Heart right ventricle (tissue), 16 donors: ENCODE measurements at places on chromosomes 16 and 17. TPM values are rescaled to one million over a fixed set of nuclear protein-coding genes. Genes with fewer than 3 reads are reported as not detected.

DNA sequence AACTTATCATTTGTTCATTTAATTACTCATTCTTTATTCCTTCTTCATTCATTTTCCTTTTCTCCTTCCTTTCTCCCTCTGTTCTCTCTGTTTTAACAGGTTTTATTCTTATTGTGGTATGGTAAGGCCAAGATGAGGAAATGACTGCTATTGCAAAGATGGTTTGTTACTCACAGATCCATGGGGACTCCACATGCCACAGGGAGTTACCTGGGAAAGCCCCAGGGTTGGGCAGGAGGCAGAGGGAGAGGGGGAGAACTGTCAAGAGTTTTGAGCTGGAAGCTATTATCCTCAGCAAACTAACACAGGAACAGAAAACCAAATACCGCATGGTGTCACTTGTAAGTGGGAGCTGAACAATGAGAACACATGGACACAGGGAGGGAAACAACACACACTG, 453.3 kb downstream of the WWOX start:
- H3K4me3 ChIP-seq, result no peak overlapping the region
- no peak overlapping the region for H3K27ac ChIP-seq
- H3K4me1 ChIP-seq, result no peaks in the 10 kb centered on the region
- H3K36me3 ChIP-seq, result no peaks in the 10 kb centered on the region
- DNase-seq, result no peak

GRCh38 chr16:85401370-85401916, 211.7 kb upstream of the GSE1 start:
- peaks cover 11% of the 10 kb centered on the region for H3K4me1 ChIP-seq
- no peak overlapping the region for H3K4me3 ChIP-seq
- DNase-seq, result no peak
- no peak overlapping the region for H3K27ac ChIP-seq
- H3K27me3 ChIP-seq, result no peaks in the 10 kb centered on the region
- H3K36me3 ChIP-seq, result no peaks in the 10 kb centered on the region

Gene DHX40
- total RNA-seq, result 16.3 TPM

DNA sequence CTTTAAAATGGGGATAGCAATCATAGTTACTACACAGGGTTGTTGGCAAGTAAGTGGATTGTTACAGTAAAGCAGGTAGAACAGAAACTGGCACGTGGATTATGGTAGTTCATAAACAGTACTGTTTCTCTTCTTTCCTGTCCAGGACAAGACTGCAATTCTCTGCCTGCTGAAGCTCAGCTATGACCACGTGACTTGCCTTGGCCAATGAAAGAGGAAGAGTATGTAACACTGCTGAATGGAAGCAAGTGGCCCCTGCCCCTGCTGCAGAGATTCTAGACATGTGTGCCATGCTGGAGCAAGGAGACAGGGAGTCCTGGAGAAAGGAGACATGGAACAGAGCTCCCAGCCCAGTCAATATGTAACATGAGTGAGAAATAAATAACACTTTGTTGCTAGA, 66.6 kb upstream of the TOX3 start:
- no peak overlapping the region for H3K27ac ChIP-seq
- H3K36me3 ChIP-seq, result no peaks in the 10 kb centered on the region
- no peaks in the 10 kb centered on the region for H3K4me1 ChIP-seq
- no peak overlapping the region for H3K4me3 ChIP-seq
- no peaks in the 10 kb centered on the region for H3K27me3 ChIP-seq
- DNase-seq, result no peak

Gene SRL
- total RNA-seq, result 511 TPM

Gene MT1X
- 138 TPM for total RNA-seq

DNA sequence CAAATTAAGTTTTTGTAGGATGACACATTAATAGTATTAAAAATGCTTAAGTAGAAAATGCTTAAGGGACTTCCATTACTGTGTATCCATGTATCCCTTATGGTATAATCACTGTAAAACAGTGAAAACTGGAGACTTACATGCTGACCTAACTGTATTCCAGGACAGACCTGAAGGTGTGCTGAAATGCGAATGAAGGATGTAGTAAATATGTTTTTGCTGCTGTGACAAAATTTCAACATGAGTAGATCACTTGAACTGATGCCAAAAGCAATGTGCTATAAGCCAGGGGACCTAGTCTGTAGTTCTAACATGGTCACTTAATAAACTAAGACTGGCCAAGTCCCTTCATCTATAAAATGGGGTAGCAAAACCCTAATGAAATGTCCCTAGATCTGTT, 142.0 kb upstream of the CORO6 start:
- no peaks in the 10 kb centered on the region for H3K27me3 ChIP-seq
- no peaks in the 10 kb centered on the region for H3K36me3 ChIP-seq
- H3K4me3 ChIP-seq, result no peak overlapping the region
- no peak for DNase-seq

DNA sequence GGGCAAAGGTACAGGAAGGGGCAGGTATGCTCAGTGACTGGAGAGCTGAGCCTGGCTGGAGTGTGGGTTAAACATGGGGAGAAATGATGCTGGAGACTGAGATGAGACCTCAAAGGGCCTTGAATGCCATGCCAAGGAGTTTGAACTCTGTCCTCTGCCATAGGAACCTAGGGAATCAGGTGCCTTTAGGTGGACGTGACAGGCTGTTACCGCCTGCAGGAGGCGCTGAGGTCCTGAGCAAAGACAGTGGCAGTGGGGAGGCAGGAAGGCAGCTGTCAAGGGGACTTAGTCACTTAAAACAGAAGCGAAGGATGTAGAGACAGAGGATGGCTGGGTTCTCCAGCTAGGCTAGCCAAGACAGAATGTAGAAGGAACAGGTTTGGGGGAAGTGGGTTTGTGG, 9.1 kb downstream of the PSMB3 start:
- H3K27ac ChIP-seq, result no peak overlapping the region
- no peak overlapping the region for H3K4me3 ChIP-seq
- no peak for DNase-seq
- H3K4me1 ChIP-seq, result no peaks in the 10 kb centered on the region

Gene HOXB4
- total RNA-seq, result 0.47 TPM

DNA sequence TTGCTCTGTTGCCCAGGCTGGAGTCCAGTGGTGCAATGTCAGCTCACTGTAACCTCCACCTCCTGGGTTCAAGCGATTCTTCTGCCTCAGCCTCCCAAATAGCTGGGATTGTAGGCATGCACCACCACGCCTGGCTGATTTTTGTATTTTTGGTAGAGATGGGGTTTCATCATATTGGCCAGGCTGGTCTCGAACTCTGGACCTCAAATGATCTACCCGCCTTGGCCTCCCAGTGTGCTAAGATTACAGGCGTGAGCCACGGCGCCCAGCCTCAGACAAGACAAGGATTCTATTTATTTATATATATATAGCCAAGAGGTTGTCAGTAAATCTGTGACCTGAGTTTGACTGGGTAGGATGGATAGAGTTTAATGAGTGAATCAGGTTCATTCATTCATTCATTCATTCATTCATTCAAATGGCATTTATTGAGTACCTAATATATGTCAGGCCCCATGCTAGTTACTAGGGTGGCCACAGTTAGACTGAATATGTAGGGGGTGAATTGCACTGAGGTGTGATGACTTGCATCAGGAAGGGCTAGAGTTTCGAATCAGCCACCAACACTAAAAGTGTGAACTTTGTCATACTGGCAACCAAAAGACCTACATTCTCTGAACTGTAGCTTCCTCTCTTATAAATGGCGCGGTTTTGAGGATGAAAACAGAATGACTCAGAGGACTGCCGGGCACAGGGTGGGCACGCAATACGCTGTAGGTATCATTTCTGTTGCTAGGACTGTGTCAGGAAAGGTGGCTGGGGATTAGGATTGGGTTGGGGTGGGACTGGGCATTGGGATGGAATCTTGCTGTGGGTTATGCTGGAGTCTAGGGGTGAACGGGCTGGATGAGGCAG, 37.8 kb downstream of the ITGAE start:
- no peak overlapping the region for H3K27ac ChIP-seq
- H3K36me3 ChIP-seq, result no peaks in the 10 kb centered on the region
- H3K4me3 ChIP-seq, result no peak overlapping the region
- no peak for DNase-seq
- no peaks in the 10 kb centered on the region for H3K27me3 ChIP-seq

DNA sequence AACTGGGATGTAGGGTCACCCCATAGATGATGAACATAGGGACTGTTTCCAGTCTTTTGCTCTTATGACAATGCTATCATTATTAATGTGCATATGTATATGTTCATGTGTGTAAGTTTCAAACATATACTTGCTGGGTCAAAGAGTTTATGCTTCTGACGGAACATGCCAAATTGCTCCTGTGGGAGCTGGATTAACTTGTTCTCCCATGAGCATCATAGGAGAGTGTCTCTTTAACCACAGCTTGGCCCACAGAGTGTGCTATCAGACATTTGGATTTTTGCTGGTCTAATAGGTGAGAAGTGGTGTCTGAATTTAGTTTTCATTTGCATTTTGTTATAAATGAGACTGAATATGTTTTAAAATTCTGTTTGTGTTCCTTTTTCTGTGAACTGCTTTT, 22.3 kb upstream of the ADORA2B start:
- H3K27me3 ChIP-seq, result no peaks in the 10 kb centered on the region
- peaks cover 7% of the 10 kb centered on the region for H3K4me1 ChIP-seq
- no peak for DNase-seq
- H3K36me3 ChIP-seq, result no peaks in the 10 kb centered on the region
- no peak overlapping the region for H3K27ac ChIP-seq
- H3K4me3 ChIP-seq, result no peak overlapping the region

Gene FADS6
- not detected for total RNA-seq

DNA sequence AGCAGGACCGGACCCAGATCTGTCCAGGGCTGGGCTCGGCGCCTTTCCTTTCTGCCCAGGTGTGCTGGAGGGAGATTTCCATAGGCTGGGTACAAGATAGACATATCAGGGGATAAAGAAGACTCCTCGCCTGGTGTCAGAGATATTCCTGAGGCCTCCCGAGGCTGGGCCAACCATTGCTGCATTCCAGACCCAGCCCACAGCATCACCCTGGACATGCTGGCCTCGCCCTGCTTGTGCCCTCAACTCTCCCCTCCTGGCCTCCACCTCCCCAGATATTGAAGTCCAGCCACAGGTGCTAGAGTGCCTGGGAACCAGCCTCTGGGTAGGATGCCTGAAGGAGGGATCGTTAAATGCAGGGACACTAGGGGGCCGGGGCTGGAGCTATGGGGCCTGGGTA, 2.1 kb downstream of the CD300LG start:
- peaks cover 7% of the 10 kb centered on the region for H3K4me1 ChIP-seq
- H3K27me3 ChIP-seq, result no peaks in the 10 kb centered on the region
- peaks cover 2% of the 10 kb centered on the region for H3K36me3 ChIP-seq
- DNase-seq, result no peak
- peak overlapping the region; percentile 55 for H3K4me3 ChIP-seq
- peak overlapping the region; percentile 83 for H3K27ac ChIP-seq

Gene GCGR
- not detected for total RNA-seq

DNA sequence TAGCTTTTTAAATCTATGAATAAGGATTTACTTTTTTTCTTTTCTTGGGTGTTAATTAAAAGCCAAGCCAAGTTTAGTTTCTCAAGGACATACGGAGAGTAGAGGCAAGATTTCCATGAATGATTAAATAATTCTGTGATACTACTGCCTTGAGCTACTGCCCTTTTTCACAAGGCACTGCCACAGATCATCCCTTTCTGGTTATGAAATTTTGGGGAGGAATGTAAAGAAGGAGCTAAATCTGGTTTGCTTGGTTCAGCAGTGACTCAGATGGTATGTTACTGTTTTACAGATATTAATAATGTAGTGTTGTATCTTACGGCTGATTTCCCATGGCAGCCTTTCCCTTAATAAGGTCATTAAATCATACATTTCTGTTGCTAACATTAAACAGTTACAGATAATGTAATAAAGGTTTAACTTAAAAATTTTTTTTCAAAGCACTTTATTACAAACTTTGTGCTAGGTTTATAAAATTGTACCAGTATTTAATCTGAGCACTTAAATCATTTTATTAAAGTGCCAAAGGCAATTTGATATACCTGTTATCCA, 2.6 kb downstream of the WSB1 start:
- DNase-seq, result no peak
- H3K27ac ChIP-seq, result peak overlapping the region; percentile 100
- H3K27me3 ChIP-seq, result no peaks in the 10 kb centered on the region
- H3K36me3 ChIP-seq, result no peaks in the 10 kb centered on the region
- H3K4me3 ChIP-seq, result peak overlapping the region; percentile 77
- H3K4me1 ChIP-seq, result peaks cover 67% of the 10 kb centered on the region

GRCh38 chr17:7835814-7836595, 2.0 kb downstream of the KDM6B start:
- H3K4me3 ChIP-seq, result peak overlapping the region; percentile 80
- peaks cover 51% of the 10 kb centered on the region for H3K4me1 ChIP-seq
- H3K27me3 ChIP-seq, result no peaks in the 10 kb centered on the region
- DNase-seq, result peak; percentile 88
- peak overlapping the region; percentile 99 for H3K27ac ChIP-seq

DNA sequence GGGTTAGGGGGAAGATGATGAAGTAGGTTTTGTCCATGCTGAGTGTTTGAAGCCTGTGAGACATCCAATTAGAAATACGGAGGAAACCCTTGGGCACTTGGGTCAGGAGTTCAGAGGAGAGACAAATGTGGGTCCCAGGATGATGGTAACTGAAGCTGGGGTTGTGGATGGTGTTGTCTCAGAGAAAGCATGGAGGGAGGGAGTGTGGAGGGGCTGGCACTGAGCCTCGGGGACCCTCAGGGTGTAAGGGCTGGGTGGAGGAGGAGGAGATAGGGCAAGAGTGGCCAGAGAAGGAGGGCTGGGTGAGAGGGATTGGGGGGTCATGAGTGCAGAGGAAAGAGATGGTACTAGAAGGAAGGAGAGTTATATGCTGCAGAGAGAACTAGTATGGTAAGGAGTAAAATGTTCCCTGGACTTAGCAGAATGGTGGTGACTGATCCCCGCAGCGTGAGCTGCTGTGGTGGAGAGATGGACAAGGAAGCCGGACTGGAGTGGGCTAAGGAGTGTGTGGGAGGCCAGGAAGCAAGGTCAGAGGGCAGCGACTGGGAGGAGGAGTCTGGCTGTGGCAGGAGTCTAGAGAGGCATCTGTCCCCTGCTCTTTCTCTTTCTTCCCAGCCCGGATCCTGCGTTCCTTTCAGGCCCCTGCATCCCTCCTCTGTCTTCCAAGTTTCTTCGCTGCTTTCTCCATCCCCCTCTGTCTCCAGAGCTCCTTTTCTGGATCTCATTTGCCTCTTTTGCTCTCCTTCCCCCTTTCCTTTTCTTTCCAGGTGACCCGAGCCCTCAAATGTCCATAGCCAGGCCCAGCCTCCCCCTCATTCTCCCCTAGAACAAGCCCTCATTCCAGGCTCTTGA, 3.9 kb upstream of the COL1A1 start:
- H3K27ac ChIP-seq, result peak overlapping the region; percentile 77
- no peaks in the 10 kb centered on the region for H3K36me3 ChIP-seq
- H3K27me3 ChIP-seq, result peaks cover 51% of the 10 kb centered on the region
- peaks cover 26% of the 10 kb centered on the region for H3K4me1 ChIP-seq
- H3K4me3 ChIP-seq, result no peak overlapping the region
- peak; percentile 60 for DNase-seq

GRCh38 chr17:21042458-21043295, at the start of gene USP22:
Gene USP22 (minus strand): TSS chr17:21043011. CDS start chr17:21042835, 176 bp downstream.
- peak within 1 kb of the TSS; percentile 98 for H3K4me3 ChIP-seq
- H3K27ac ChIP-seq, result peak within 1 kb of the TSS; percentile 100
- no peaks in the 10 kb centered on the region for H3K27me3 ChIP-seq
- peaks cover 46% of the 10 kb centered on the region for H3K4me1 ChIP-seq
- peaks cover 8% of the 10 kb centered on the region for H3K36me3 ChIP-seq

Gene LASP1
- total RNA-seq, result 23.1 TPM

- no peak for DNase-seq
- no peak overlapping the region for H3K4me3 ChIP-seq
- no peak overlapping the region for H3K27ac ChIP-seq
- peaks cover 18% of the 10 kb centered on the region for H3K4me1 ChIP-seq
Observed at GRCh38 chr16:84520725-84521496, 16.5 kb upstream of the MEAK7 start.
